Testis (tissue), 5 donors: ENCODE measurements at places on chromosomes 13 and 19.

GRCh38 chr13:51136276-51136980, 25.4 kb upstream of the C13orf42 start:
- no peak for DNase-seq

GRCh38 chr13:112032186-112032993, 34.6 kb upstream of the SOX1 start:
- DNase-seq = no peak

GRCh38 chr13:43551897-43552456, 234.8 kb downstream of the ENOX1 start:
- no peak for DNase-seq

GRCh38 chr13:27034678-27035111, 136.9 kb downstream of the USP12 start:
- DNase-seq = no peak

GRCh38 chr19:49366110-49366509, 2.4 kb downstream of the DKKL1 start:
- no peak for DNase-seq

DNA sequence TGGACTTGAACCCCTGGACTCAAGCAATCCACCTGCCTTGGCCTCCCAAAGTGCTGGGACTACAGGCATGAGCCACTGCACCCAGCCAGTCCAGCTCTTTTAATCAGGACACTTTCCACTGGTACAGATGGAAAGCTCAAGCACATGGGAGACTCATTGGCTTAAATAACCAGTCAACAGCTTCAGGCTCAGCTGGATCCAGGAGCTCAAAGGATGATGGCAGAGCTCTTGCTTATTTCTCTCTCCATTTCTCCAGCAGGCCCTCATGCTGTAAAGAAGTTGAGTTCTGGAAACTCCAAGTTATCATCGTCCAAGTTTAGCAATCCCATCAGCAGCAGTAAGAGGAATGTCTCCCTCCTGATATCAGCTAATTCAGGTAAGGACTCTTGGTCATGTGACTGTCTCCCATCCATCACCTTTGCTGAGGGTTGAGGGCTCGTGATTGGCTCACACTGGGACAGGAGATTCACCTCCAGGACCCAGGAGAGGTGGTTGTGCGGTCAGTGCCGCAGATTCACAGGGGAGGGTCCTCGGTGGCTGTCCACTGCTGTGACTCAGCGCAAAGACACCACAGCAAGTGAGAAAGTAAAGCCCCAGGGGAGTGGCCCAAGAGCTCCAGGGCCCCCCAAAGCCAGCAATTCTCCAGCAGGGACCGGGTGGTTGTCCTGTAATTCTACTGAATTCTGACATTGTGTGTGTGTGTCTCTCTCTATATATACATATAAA, 5.1 kb downstream of the CCL25 start:
- no peak for DNase-seq

DNA sequence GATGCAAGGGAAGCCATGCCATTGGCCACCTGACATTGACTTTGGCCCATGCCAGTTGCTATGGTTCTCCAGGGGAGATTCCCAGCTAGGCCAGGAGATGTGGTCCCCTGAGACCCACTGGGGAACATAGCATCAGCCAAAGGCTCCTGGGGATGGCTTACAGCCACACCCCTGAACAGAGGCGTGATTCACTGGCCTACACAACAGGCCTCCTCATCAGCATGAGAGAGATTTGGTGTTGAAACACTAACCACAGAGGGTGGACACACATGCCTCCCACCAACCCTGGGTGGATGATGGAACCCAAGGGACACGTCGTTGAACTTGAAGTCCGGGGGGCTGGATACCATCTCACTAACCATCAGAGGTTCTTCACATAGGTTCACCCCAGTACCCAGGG, 14.4 kb downstream of the IQCN start:
- DNase-seq = no peak
